ENCODE measurements at places on chromosomes 11 and 22.

- no peak for DNase-seq
Measured at GRCh38 chr11:124791626-124792341, 8.4 kb downstream of the MSANTD2 start.

GRCh38 chr11:45243967-45244366 lies 42.2 kb downstream of the SYT13 start:
- DNase-seq, result no peak

DNA sequence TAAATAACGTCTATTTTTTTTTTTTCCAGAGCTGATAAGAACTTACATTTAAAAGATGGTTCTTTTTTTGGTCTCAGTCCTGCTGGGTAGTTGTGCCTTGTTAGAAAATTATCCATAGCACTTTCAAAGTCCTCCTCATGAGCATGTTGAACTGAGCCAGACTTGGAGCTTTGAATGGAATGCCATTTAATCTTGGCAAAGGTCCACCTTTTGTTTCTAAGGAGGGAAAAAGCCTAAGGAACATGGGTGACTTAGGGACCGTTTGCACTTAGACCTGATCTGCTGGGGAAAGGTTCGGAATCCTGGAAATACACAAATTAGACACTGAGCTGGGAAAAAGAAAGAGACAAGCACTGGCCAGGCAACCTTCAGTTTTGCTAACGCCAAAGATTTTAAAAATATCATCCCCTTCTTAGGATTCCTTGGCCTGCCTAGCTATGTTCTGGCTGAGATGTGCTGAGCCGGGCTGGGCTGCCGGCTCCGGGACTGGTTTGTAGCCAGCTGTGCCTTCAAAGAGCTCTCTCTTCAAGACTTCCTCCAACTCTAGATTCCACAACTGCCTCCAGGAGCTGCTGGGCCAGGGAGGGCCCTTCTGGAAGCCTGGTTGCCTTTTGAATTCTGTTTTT lies 67.4 kb downstream of the ENDOD1 start:
- no peak for DNase-seq

GRCh38 chr22:41668971-41669911 lies 19.4 kb downstream of the SNU13 start:
- no peak for DNase-seq

GRCh38 chr11:72683782-72684200 lies 9.6 kb upstream of the PDE2A start:
- peak; percentile 53 for DNase-seq

GRCh38 chr11:63179432-63180041 lies 35.5 kb upstream of the SLC22A24 start:
- no peak for DNase-seq

DNA sequence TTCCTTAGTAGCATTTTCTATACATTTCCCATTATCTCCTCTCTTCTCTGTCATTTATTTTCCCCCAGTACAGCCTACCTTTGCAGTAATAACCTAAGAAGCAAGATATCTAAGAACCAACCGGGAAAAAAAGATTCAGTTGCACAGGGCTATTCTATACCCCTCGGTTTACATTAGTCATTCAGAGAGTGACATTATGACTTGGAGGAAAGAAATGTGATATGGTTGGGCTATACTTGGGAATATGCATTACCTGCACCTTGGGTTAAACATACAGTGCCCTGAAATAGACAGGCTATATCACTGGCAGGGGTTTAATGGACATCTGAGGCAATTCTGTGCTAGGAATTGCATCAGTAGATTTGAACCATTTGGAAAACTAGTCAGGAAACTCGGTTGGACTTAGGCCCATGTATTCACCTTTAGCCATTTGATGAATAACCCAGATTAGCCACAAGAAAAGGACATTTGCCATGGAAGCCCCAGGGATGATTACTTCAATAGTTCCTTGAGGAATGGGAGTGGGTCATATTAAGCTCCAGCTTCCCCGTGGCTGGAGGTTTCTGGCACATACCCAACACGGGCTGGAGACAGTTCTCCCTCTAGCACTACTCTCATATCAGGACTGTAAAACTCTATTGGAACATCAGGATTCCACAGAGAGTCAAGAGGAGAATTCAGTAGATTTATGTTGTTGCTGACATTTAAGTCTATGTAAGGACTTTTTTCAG lies 973.2 kb downstream of the NTM start:
- DNase-seq, result no peak

DNA sequence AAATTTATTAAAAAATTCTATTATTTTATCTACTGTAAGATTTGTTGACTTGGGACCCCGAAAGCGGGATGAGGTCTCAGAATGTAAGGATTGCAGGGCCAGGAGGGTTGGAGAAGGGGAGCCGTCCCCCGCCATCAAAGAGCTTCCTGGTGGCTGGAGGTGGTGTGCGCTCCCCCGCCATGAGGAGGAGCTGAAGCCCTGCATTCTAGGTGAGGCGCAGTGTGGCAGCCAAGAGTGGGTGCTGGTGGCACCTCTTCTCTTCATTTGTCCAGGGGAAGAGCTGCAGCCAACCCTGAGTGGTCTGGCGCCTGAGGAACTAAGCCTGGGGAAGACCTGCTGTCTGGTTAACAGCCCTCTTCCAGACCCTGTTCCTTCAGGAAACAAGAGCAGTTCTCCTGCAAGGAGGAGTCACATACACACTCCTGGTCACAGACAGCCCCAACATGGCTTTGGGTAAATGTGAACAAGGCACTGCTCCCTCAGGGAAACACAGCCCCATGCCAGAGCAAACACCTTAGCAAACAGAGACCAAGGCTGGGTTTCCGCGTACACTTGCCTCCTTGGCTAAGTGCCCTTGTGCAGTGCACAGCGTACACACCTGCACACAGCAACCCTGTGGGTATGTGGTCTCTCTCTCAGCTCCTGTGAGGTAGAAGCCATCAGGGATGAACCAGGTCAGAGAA lies 17.3 kb downstream of the RTN4RL2 start:
- DNase-seq, result no peak

DNA sequence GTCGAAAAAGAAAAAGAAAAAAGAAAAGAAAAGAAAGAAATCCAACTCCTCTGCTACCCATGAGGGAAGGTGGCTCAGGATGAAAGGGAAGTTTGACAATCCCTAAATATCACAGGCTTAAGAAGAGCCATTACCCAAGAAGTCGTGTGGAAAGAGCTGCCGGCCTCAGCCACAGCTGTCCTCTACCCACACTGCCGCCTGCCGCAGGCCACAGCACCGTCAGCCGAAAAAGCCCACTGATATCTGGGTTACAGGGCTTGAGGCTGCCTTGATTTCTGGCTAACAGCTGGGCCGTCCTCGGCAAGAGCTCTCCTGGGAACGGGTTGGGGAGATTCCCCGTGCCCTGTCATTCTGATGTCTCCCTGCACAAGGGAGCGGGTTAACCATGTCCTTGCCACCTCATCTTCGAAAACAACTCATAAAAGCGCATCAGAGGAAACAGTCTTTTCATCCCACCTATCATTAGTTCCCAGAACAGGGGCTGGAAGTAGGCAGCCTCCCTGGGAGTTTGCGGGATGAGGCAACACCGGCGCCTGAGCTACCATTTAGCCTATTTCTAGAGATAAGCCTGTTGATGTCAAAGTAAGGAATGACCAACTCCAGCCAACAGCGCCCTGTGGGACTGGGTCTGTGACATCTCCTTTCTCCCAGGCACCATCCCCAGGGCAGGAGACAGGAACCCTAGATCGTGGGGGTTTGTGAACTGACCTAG lies 21.8 kb upstream of the SNX32 start:
- DNase-seq, result no peak

GRCh38 chr11:22430141-22430541 lies 92.0 kb downstream of the SLC17A6 start:
- no peak for DNase-seq

- DNase-seq, result no peak
Measured at GRCh38 chr11:64121663-64122410, 44.1 kb downstream of the MACROD1 start.

DNA sequence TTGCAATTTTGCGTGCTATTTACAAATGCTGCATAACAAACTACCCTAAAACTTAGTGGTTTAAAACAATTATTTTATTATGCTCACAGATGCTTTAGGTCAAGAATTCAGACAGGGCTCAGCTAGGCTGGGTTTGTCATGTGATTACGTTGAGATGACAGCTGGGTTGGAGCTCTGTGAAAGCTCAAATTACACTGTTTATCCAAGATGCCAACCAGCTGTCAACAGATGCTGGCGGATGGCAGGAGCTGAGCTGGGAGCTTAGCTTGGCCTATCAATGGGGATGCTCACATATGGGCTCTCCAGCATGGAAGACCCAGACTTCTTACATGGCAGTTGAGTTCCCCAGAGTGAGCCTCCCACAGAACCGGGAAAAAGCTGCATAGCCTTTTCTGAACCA lies 62.7 kb downstream of the STK33 start:
- DNase-seq, result no peak

DNA sequence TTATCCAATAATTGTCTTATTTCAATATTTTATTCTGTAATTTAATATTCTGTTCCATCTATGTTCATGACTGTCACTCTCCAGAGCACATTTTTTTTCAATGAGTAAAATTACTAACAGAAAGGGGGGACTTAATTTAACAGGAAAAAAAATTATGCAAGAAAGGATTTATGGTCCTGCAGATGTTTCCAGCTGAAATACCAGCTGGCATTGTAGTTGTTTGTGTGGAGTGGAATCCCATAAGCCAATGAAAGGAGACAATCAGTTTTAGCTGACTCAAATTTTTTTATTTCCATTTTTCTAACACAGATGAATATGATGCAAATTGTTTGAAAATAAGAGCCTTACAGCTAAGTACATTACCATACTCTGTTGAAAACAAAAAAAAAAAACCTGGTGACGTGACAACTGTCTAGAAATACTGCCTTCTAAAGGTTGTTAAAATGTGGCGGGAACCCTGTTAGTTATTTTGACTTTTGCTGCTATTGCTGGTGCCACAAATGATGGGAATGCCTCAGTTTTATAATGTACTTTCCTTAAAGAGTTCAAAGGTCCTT lies 389.1 kb downstream of the ETS1 start:
- DNase-seq, result no peak

- no peak for DNase-seq
Measured at GRCh38 chr11:101030692-101031091, 98.9 kb downstream of the PGR start.

GRCh38 chr22:45246060-45246985 lies 5.6 kb upstream of the KIAA0930 start:
- DNase-seq, result no peak

DNA sequence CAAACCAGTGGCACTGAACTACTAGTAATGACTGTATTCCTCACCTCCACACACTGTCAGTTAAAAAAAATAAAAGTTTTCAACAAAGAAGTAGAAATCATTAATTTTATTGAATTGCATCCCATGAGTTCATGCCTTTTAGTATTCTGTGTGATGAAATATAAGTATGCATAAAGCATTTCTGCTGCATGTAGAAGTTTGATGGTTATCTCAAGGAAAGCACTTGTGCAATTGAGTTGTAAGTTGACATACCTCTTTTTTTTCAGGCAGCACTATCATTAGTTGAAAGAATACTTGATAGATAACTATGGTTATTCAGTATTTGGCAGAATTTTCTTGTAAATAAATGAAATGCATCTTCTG lies 104.4 kb downstream of the STIM1 start:
- DNase-seq, result no peak

DNA sequence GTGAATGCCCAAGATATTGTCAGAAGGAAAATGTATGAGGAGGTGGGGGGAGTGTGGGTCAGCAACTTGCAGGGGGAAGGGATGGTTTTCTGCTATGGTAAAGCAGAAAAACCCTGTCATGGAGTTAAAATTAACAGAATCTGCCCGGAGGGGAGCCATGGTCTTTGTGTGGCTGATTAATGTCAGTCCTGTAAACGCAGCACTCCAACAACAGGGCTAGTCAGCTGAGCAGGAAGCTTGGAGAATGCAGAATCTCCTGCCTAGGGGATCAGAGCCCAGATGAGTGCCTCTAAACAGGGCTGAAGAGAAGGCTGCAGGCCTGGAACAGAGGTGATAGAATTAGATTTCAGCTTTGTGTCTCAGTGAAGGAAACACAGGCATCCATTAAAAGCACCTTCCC lies 140.9 kb upstream of the MTNR1B start:
- no peak for DNase-seq

DNA sequence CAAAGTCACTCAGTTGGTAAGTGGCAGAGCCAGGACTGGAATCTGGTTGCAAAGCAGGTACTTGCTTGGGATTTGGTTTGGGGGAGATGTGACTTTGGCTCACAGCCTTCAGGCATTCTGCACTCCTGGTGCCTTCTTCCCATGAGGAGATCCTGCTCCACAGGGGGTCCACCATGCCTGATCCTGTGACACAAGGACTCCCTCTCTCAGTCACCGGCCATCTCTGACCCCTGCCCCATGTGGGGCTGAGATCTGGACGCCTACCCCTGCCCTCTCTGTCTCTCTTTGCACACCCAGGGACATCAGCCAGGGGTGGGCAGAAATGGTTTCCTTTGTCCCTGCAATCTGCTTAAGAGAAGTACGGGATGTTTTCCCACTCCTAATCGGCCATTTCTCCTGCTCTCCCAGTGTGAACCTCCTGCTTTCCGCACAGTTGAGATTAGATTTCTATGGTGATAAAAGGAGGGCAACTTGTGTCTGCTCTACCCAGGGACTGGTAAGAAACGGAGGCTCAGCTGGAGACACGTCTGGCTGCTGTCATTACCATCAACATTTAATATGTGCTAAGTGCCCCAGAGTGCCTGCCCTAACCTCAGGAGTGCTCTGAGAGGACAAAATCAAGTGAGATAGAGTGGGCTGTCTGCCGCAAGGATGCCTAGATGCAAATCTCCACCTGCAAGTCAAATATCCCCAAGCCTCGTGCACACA lies 11.1 kb upstream of the FXYD6 start:
- no peak for DNase-seq

DNA sequence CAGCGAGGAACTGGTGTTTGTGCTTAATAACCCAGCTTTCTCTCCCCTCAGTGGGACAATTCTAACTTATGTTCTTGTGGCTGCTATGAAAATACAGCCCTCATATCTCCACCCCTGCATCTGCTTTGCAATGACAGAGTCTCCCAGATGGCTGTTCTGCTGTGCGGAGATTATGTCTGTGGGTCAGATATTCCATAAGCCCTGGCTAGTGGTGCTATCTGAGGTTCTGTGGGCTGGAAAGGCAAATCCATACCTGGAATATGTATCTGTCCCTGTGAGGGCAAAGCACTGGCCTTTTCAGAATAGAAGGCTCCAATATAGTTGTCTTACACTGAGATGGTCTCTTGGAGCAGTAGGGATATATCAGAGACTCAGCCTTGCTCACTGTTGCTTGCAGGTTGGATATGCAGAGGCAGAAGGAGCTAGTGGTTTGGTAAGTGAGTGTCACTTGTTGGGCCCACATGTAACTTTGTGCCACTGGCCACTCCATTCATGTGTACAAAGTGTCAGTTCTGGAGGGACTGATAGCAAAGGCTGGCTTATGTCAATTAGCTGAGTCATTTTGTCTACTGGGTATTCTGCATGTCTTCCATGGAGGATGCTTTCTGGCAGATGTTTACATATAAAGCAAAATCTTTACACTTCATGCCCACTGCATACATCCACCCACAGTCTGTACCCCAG lies 246.6 kb downstream of the FAM76B start:
- DNase-seq, result no peak

Measured in stimulated activated CD4-positive, alpha-beta T cell treated with anti-CD3 and anti-CD28 coated beads, Interleukin-15, amount 100 ng/mL, for 48 hours (primary cell).